ENCODE measurements at places on chromosomes 3 and 15.

GRCh38 chr3:13359916-13360315 is 60.2 kb downstream of the NUP210 start:
- no peak for DNase-seq

- DNase-seq: no peak
Observed at GRCh38 chr15:65877749-65878148, 8.5 kb downstream of the RAB11A start.

GRCh38 chr3:155356594-155357370 is 63.3 kb upstream of the STRIT1 start:
- DNase-seq: no peak

GRCh38 chr3:138455801-138456716 is 21.6 kb downstream of the ESYT3 start:
- DNase-seq: no peak

- DNase-seq: no peak
Observed at GRCh38 chr15:74365598-74366445, 1.6 kb downstream of the CYP11A1 start.
